Skin of body (tissue), 3 donors: ENCODE measurements at places on chromosomes 13 and 19. TPM values are rescaled to one million over a fixed set of nuclear protein-coding genes. Genes with fewer than 3 reads are reported as not detected.

GRCh38 chr13:106433066-106433465, 102.4 kb downstream of the EFNB2 start:
- DNase-seq = no peak

- no peak for DNase-seq
Measured at GRCh38 chr13:81116461-81117282, 775.7 kb upstream of the SPRY2 start.

DNA sequence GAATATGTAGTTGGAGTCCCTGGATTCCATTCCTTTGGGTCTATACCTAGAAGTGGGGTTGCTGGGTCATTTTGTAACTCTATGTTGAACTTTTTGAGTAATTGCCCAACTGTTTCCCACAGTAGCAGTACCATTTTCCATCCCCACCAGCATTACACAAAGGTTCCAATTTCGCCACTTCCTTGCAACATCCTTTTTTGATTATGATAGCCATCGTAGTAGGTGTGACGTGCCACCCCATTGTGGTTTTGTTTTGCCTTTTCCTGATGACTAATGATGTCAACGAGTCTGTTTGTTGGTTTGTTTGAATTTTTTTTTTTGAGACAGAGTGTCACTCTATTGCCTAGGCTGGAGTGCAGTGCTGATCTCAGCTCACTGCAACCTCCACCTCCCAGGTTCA, 3.3 kb upstream of the PEX11G start:
- no peak for DNase-seq

DNA sequence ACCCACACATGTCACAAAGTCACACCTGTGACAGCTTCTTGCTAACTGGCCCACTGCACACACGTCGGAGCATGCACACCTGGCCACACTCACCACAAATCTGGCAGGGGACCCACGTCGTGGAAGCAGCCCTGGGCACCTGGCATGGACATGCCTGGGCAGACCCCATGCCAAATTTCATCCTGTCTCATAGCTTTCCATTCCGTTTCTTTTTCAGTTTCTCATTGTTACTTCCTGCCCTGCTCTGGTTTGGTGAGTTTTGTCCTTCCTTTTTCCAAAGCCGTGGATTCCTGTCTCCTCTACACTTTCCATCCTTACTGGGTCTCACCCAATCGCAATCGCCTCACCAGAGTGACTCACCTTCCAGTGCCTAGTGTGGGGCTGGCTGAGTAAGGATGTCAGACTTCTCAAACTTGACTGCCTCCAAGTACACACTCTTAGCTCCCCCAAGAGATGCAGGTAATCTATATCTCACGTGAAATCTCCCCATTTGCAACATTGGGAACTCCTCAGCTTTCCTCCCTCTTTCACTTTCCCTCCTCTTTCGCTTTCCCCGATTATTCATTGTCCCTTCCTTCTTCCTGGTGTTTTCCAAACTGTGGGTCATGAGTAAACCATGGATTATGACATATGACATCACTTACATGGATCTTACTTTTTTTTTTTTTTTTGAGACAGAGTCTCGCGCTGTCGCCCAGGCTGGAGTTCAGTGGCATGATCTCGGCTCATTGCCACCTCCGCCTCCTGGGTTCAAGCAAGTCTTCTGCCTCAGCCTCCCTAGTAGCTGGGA, 1.6 kb upstream of the BBC3 start:
- no peak for DNase-seq

DNA sequence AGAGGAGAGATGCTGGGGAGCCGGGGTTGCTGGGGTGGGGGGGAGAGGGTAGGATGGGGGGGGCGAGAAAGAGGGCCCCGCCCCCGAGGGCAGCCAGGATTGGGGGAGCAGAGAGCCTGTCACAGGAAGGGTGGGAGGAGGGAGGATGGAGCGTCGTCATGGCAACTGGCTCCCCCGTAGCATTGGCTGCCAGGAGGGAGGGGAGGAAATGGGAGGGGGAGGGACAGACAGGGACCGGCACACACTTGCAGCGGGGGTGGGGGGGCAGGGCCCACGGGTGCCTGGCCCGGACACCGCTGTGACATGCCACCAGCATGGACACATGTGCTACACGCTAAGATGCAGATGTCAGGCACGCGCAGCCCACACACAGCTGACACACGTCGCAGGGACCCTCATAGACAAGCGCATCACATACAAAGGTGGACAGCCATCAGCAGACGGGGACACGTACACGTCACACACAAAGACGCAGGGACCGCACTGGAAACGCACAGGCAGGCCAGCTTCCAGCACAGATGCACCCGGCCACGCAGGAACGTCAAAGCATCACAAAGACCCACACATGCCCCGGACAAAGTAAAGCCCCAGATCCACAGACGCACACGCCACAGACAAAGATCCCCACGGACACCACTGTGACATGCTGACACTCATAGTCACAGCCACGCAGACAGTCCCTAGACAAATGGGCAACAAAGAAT, at the start of gene LMTK3:
TSS of gene LMTK3 (minus strand) at position 36 of the 704 bp plus-strand sequence. CDS start 259 bp downstream, outside the sequence.
- no peak for DNase-seq

DNA sequence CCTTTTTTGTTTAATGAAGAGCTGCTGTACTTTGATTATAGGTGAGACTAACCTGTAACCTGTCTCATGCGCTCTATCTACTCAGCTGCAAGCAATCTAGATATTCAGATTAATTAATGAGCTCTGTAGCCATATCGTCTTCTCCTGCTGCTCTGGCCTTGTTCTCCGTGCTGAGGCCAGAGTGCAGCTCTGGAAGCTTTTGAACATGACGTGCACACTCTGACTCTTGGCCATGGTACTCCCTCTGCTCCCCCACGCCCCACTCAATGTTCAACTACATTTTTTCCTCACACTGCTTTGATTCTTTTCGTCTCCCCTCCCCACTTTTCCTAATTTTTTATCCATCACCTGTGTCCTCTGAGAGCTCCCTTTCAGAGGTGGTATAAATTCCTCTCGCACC, 751.8 kb downstream of the FGF9 start:
- DNase-seq = no peak

- no peak for DNase-seq
Measured at GRCh38 chr13:51416107-51416506, 36.7 kb downstream of the INTS6 start.

DNA sequence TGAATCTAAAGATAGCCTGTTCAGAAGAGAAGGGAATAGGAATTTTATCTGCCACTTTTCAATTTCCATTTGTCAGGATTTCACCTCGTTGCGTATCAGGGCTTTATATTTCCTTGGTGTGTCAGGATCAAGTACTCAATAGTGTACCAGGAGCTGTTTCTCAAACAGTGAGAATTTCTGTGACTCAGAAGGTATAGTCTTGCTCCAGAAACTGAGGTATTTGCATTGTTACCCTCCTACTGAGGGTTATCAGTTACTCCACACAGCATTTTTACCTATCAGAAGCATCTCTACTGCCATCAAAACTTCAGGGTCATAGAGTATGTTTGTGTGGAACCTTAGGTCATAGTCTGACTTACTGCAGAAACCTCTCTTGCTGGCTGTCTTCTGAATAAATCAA, 271.7 kb upstream of the EDNRB start:
- no peak for DNase-seq

DNA sequence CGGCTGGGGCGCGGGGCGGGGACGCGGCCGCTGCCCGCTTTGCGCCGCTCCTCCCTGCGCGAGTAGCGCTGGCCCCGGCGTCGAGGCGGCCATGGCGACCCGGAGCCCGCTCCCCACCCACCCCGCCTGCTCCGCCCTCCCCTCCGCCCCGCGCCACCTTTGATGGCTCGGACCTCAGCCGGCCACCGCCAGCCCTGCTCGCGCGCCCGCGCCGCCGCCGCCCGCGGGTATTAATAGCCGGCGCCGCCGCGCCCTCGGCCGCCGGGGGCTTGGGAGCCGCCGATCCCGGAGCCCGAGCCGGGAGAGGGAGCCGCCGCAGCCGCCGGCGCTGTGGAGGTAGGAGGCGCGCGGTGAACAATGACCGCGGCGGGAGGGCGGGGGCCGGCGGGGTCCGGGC, 261 bp downstream of the FARP1 start:
- DNase-seq = no peak

- DNase-seq = no peak
Measured at GRCh38 chr13:37539170-37539569, 59.4 kb downstream of the POSTN start.

DNA sequence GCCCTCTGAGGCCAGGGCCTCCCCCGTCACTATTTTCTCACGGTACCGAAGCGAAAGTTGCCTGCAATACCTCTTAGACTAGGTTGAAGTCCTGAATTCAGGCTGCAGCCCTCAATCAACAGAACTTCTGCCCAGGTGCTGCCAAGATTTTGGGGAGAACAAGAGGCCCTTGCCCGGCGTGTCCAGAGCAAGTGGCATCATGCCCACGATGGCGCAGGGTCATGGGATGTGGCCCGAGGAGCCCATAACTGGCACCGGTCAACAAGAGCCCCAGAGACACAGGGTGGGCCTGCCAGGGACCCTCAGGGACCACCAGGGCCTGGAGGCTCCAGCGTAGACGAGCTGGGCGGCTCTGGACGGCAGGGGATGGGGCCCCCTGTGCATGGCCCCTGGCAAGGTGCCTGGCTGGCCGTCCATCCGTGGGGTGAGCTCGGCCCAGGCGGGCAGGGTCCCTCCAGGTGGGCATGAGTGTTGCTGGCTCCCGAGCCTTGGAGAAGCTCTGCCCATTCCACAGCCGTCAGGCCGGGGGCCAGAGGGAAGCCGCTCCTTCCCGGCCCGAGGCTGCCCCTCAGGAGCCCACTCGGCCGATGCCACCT, 45.1 kb downstream of the GAS6 start:
- DNase-seq = no peak

- no peak for DNase-seq
Measured at GRCh38 chr19:33052352-33052972, 12.2 kb downstream of the RHPN2 start.

GRCh38 chr13:54705738-54706137, 1677.1 kb downstream of the OLFM4 start:
- DNase-seq = no peak

DNA sequence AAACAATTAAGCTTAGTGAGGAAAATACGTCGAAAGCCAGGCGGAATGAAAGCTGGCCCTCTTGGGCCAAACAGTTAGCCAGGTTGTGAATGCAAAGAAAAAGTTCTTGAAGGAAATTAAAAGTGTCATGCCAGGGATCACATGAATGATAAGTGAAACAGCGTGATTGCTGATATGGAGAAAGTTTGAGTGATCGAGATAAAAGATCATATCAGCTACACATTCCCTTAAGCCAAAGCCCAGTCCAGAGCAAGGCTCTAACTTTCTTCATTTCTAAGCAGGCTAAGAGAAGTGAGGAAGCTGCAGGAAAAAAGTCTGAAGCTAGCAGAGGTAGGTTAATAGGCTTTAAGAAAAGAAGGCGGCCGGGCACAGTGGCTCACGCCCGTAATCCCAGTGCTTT, 254.0 kb downstream of the EFNB2 start:
- no peak for DNase-seq

GRCh38 chr13:45833242-45833641, 18.3 kb downstream of the SIAH3 start:
- DNase-seq = no peak

ZNF792 gene
- total RNA-seq = 5.3 TPM

OR10H1 gene
- total RNA-seq = not detected

THSD1 gene
- 11.3 TPM for total RNA-seq

MIA gene
- total RNA-seq = 8.8 TPM

TMC4 gene
- 1.8 TPM for total RNA-seq

TMEM259 gene
- 40.6 TPM for total RNA-seq

ZNF726 gene
- 8.7 TPM for total RNA-seq

TGFBR3L gene
- 0.59 TPM for total RNA-seq

CD209 gene
- total RNA-seq = 5.8 TPM
